Stimulated activated CD4-positive, alpha-beta T cell treated with anti-CD3 and anti-CD28 coated beads, Interleukin-2, amount 100 ng/mL, for 48 hours (primary cell): ENCODE measurements at places on chromosomes 4 and X.

GRCh38 chr4:172061204-172061603 lies 248.0 kb downstream of the GALNTL6 start:
- no peak for DNase-seq

DNA sequence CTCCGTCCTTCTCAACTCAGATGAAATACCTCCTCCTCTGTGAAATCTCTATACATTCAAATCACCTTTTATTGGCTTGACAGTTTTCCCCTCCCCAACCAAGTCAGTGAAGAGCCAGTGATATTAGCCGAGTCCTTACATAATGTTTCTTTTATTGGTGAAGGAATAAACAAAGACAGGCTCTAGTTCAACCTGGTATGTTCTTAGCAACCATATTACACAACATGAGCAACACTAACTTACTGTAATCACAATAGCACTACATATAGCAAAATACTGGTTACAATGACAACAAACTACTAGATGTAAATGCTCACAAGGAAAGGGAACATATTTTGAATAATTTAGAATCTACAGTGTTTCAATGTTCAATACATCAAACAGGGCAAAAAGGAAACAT lies 19.9 kb downstream of the DHX15 start:
- no peak for DNase-seq

DNA sequence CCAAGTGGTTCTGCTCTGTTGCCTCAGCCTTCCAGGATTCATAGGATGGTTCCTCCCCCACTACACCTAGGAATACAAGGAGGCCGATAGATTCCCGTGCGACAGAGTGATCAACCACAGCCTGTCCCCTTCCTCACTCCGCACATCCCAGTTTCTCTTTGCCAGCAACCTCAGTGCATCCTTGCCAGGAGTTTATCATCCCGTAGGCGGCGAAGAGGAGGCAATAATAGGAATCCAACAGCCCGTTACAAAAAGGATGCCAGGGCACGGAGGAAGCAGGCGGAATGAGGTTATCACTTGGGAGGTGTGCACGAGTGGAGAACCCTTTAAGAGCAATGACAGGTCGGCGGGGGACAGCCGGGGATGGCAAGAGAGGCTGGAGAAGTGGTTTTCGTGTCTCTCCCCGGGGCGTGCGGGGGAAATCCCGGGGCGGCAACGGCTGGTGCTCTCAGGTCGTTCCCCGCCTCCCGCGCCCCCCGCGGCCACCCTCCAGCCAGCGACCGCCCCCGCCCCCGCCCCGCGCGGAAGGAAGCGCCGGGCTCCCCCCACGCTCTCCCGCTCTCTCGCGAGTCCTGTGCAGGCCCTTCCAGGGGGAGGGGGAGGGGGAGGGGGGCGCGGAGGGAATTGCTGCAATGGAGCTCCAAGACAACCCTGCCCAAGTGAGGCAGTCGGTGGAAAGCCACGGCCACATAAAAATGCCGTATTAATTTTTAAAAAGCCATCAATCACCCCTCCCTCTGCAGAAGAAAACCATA lies 1.6 kb downstream of the PPP3CA start:
- peak; percentile 21 for DNase-seq

GRCh38 chr4:149441338-149441737 lies 374.3 kb downstream of the IQCM start:
- no peak for DNase-seq

GRCh38 chr4:176595257-176595656 lies 197.5 kb downstream of the VEGFC start:
- DNase-seq: no peak

GRCh38 chrX:1591102-1591862 lies at the start of gene AKAP17A:
Gene AKAP17A (plus strand): TSS chrX:1591604. CDS start chrX:1593463, 1,859 bp downstream.
- peak; percentile 100 for DNase-seq

GRCh38 chrX:45077748-45078424 lies 122.8 kb downstream of the DIPK2B start:
- no peak for DNase-seq

DNA sequence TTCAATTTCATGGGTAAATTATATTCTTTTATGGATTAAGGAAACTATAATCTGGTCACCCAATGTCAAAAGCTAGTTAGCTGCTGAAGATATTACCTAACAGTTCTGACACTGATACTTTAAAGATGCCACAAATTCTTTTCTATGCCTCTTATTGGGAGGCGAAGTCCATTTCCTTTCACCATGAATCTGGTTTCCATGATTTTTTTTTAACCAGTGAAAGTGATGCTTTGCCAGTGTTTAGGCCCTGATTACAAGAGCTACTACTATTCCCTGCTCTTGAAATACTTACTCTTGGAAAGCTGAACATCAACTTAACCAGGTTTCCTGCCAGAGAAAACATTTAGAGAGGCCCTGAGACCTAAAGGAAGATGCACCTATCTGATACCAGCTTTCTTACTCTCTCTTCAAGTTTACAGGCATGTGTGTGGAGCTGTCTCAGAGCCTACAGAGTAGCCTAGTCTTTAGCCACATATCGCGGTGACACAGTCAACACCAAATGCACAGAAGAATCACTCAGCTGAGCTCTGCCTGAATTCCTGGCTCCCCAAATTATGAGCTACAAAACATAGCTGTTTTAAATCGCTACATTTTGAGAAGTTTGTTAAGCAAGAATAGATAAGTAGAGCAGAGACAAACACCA lies 1280.8 kb downstream of the PCDH7 start:
- DNase-seq: no peak

DNA sequence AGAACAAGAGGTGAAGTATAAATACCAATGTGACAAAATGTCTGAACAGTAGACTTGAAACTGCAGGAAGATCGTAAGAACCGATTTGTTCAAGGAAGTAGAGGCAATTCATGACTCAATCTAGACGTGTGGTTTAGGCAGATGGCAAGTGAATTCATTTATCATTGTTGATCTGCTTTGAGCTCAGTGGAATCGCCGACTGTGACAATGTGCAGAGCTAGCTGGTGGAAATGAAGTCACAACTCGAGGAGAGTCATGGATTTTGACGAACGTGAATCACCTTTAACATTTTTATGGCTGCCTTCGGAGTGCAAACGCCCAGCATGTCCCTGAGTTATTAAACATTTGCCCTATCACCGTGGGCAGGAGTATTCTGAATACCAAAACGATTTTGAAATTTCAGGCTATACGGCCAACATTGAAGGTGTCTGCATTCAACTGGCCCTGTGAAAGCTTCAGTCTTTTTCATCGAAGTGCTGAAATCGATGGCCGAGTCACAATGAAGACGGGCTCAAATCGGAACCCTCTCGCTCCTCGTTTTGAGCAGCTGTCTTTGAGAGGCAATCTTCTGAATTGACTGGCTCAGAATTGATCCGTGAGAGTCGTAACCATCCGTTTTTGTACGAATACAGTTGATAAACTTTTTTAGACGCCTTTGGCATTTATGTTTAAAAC lies 689 bp upstream of the OGT start:
- peak; percentile 26 for DNase-seq

DNA sequence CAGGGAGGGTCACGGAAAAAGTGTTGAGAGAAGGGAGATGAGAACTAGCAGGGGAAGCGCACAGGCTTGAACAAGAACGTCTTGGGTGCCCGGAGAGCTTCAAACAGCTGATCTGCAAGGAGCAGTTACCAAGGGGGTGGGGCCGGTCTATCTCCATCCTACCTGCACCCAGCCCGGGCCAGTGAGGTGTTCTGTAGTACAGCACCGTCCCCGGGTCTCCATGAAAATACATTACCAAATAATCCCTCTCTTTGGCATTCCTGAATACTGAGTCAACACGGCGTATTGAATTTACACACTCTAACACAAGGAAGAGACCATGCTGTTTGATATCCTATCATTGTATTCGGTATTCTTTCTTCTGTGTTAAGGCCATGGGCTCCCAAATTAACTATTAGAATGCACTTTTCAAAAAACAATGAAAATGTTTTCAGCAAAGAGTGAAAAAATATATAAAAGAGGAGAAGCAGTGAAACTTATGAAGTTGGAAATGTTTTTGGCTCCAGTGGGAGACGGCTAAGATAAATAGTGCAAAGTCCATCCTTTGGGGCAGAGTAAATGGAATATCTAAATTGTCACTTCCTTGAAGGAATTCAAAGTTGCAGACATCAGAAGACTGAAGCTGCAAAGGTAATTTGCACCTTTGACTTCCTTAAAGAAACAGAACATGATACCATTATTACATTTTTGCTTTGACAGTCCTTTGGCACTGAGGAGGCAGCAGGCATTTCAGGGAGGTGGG lies 90.3 kb downstream of the DHRSX start:
- DNase-seq: no peak

- no peak for DNase-seq
These were observed 24.2 kb downstream of the CBLL2 start for GRCh38 chrX:22296871-22297270.

- no peak for DNase-seq
These were observed 323.9 kb upstream of the PRPS2 start for GRCh38 chrX:12467321-12467720.

DNA sequence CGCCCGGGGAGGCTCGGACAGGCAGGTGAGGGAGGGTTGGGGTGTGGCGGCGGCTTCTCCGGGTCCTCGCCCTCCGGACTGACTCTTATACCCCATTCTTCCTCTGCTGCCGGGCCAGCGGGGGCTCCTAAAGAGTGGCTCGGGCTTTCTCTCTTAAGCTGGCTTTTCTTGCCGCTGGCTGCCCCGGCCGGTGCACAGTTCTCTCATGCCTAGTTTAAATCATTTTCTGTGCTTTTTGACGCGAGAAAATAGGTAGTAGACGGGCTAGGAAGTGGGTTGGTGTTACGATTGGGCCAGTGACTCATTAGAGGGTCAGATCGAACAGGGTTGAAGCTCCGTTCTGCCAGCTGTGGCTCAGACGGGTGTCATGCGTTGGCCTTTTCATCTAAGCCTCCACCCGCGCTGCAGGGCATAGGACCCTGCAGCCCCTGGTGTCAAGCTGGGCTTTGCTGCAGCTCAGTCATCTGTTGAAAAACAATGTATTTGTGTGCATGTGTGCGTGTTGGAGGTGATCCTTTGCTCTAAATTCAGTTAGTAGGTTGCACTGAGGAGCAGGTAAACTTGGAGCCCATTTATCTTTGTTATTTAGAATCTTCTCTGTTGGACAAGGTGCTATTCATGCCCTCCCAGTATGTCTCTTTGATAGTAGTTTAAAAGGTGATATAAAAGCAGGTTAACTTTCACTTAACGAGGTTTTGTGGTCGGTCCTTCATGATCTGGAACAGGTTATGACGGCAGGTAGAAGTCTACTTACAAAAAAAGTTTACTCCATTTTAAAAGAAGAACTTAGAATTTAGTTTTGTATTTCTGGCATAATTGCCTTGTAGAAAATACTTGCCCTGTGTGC lies 802 bp downstream of the BMP2K start:
- peak; percentile 23 for DNase-seq

- no peak for DNase-seq
These were observed 165.8 kb downstream of the SHROOM4 start for GRCh38 chrX:50648156-50648555.

- DNase-seq: no peak
These were observed 144.1 kb upstream of the RBPJ start for GRCh38 chr4:26176598-26177149.

- no peak for DNase-seq
These were observed 818.7 kb downstream of the PCDH7 start for GRCh38 chr4:31538877-31539276.

- no peak for DNase-seq
These were observed 105.2 kb upstream of the ADRA2C start for GRCh38 chr4:3660928-3661515.

DNA sequence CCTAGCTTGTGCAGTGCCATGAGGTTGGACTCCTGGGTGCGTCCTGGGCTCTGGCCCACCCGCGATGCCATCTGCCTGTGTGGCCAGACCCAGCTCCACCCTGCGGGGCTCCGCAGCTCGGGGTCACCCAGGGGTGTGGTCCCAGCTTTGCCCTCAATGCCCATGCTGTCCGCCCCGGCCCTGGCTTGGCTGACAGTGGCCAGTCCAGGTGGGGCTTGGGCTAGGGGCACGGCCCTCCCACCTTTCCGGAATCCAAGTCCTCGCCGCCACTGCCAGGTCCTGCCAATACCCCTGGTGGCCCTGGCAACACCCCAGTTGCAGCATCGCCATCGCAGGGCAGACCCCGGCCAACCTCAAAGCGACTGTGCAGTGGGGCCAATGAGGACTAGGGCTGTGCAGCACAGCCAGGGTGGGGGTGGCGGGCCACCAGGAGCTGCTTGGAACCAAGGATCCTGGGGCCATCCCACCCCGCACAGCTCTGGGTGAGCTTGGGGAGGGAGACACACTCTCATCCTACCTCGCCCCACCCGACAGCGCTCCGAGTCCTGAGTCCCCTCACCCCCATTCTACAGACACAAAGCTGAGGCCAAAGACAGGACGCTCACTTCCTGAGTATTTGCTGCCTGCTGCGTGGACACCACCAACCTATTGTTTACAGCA lies 80.9 kb downstream of the ZNF718 start:
- DNase-seq: no peak

DNA sequence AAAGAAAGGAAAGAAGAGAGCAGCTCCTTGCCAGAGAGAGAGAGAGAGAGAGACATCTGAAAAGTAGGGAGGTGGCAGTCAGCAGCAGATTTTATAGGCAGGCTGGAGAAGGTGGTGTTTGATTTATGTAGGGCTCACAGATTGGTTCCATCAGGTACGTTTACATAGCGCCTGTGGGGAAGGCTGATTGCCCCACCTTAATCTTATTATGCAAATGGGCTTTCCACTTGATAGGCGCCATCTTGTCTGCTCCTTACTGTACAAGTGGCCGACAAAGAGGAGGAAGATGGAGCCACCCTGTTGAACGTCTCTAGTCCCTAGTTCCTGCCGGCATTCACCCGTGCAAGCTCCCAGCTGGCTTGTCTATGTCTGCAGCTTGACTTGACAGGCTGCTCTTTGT lies 49.1 kb upstream of the DHRSX start:
- DNase-seq: no peak

GRCh38 chrX:47198026-47198686 lies 4.5 kb downstream of the UBA1 start:
- no peak for DNase-seq

GRCh38 chrX:106484233-106484632 lies 127.5 kb upstream of the RADX start:
- DNase-seq: no peak
